ENCODE measurements at places on chromosomes 3 and 15.

GRCh38 chr3:27910456-27910855 lies 188.3 kb upstream of the EOMES start:
- DNase-seq, result no peak

DNA sequence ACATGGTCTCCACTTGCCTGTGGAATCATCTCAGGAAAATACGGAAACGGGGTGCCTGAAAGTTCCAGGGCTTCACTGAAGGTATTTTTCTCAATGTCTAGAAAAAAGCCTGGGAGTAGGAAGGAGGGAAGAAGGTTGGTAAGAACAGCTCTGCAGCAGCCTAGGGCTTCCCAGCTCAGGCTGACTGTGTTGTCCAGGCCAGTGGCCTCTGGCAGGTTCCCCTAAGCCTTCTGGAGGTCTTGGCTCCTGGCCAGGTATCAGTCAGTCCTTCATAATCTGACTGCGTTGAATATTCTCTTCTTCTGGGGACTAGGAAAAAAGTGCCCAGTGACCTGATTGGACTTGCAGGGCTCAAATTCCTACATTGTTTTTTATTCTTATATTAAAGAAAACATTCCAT lies 38.6 kb downstream of the SSR3 start:
- no peak for DNase-seq

DNA sequence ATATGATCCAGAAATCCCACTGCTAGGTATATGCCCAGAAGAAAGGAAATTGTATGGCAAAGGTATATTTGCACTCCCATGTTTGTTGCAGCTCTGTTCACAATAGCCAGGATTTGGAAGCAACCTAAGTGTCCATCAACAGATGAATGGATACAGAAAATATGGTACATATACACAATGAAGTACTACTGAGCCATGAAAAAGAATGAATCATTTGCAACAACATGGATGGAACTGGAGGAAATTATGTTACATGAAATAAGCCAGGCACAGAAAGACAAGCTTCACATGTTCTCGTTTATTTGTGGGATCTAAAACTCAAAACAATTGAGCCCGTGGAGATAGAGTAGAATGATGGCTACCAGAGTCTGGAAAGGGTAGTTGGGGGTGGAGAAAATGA lies 55.5 kb upstream of the BDH1 start:
- DNase-seq, result no peak

DNA sequence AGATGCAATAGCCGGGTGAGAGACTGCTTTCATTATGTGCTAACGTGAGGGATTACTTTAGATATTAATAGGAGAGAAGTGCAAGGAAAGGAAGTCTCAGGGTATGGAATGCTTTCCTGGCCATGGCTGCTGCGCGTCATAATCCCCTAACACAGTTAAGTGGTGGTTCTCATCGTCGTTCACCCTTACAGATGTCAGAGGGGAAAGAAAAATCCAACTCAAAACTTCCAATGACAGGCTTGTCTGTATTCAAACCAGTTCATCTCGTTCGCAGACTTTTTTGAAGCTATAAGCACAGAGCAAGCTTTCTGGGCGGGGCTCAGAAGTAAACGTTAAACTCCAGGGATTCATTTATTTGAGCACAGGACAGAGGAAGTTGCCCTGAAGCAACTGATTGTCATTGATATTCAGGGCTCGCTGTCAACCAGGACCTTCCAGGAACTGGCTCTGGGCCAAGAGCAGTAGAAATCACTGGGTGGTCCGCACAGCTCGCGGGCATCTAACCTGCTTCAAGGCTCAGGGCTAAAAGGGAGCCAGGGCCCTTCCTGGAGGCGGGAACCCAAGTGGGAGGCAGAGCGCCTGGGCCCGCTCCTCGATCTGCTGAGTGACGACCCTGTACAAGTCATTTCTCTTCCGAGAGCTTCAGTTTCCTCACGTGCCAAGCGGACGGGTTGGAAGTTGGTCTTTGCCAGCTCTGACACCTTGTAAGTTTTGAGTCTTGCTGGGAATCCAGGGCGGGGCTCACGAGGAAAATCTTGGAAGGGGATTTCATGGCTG lies 1.1 kb upstream of the LPP start:
- DNase-seq, result no peak

GRCh38 chr15:77035999-77036471 lies 34.9 kb downstream of the TSPAN3 start:
- DNase-seq, result no peak

- no peak for DNase-seq
These were observed 23.8 kb downstream of the STIMATE start for GRCh38 chr3:52873433-52874159.

DNA sequence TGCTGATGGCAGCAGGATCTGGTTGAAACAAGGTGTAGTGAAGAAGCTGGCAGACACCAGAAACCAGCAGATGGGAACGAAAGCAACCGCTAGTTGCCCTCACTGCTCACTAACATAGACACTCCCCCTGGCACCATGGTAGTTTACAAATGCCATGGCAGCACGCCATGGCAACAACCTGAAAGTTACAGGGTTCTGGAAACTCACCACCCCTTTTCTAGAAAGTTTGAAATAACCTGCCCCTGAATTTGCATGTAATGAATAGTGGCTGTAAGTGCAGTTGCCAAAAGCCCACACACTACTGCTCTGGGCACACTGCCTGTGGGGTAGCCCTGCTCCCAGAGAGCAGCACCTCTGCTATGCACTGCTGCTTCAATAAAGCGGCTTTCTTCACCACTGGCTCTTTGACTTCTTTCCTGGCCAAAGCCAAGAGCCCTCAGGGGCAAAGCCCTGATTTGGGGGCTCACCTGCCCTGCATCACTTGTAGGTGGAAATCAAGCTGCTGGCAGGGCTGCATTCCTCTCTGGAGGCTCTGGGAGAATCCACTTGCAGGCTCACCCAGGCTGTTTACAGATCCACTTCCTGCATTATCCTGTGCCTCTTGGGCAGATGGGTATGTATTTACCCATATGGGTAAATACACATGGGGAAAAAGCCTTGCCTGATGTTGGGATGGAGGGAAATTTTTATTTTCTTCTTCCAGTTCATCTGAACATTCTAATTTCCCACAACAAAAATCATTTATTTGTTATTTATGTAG lies 2.0 kb upstream of the GP9 start:
- no peak for DNase-seq

DNA sequence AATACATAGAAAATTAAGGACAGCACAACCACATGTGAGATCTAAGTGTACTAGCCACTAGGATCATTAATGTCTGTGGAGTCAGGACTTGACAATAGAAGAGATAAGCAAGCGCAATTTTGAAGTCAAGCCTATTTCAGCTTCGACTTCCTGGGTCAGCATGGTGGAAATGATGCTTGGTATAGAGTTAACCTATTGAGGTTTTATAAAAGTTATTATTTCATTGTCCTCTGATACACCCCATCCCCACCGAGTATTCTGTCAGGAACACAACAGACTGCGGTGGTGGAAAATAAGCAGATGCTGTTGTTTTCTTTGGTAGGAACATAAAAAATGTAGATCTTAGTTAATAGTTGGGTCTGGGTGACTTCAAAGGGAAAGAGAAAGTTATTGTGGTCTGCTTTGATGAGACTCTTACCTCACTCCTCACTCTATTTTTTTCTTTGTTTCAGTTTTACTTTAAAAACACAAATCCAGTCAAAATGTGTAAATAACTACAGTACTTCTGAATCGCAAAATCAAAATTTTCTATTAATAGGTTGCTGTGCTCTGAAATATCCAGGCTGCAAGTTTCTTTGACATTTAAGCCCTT lies 82.1 kb downstream of the IL5RA start:
- no peak for DNase-seq

- no peak for DNase-seq
These were observed 101.7 kb upstream of the MANF start for GRCh38 chr3:51283421-51283820.

- DNase-seq, result no peak
These were observed 64.0 kb downstream of the RGMA start for GRCh38 chr15:93024716-93025624.

DNA sequence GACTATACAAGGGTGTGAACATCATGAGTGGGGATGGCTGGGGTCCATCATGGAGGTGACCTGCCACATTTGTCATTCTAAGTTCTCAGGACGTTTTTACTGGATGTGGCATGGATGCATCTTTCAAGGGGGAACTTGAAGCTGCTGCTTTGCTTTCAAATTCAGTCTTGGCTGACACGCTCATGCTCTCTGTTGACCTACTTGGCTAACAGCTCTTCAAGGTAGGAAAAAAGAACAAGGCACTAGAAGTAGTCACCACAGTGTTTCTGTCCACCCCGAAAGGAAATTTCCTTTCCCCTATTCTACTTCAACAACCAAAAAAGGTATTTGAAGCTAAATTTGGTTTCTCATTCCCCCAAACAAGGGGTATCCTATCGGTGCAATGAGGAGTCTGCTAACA lies 15.0 kb downstream of the STIMATE start:
- no peak for DNase-seq

GRCh38 chr3:111690242-111690641 lies 95.1 kb upstream of the ZBED2 start:
- no peak for DNase-seq

DNA sequence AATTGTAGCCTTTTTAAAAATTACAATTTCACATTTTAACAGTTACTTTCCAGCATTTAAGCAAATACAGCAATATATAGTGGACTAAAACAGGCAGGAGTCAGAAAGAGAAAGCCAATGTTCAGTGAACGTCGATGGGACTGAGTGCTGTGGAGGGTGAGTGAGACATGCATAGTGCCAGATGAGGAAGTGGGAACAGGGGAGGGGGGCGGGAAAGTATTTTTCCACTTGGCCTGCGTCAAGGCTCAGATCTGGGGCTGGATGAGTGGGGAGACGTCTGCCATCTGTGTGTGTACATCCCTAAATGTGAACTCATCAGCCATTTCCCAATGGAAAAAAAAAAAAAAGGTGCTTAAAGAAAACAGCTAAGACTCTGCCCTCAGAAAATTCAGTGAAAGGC lies 19.2 kb upstream of the RAD18 start:
- no peak for DNase-seq

DNA sequence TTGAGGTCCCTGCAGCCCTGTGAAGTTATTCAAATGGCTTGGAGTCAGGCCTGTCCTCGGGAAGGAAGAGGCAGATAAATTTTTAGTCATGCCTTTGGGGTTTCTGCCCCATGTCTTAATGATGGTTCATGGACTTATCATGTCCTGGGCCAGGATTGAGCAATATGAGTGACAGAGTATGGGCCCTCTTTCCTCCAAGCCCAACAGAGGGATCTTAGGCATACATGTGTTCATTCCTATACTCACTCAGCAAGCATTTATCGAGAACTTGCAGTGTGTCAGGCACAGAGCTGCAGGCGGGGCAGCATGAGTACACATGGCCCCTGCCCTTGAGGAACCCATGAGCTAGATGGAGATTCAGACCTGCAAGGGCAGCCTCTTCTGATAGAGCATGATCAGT lies 6.2 kb downstream of the ESYT3 start:
- no peak for DNase-seq

DNA sequence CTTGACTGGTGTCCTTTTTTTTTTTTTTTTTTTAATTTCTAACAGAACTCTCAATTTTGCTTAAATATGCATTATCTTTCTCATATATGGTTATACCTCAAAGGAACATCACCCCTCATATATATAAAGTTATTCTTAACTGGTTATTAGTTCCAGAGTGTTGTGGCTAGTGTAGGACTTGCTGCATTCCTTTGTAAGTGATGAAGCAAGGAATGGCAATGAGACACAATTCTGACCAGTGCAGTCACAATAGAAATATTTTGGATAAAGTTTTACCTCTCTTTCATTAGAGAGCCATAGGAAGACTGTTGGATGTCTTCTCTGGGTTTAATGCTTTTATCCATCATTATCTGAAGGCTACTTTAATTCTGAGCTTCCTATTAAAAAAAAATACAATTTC lies 75.5 kb upstream of the CBLB start:
- no peak for DNase-seq

GRCh38 chr3:183519891-183520290 lies 35.6 kb downstream of the KLHL6 start:
- no peak for DNase-seq

DNA sequence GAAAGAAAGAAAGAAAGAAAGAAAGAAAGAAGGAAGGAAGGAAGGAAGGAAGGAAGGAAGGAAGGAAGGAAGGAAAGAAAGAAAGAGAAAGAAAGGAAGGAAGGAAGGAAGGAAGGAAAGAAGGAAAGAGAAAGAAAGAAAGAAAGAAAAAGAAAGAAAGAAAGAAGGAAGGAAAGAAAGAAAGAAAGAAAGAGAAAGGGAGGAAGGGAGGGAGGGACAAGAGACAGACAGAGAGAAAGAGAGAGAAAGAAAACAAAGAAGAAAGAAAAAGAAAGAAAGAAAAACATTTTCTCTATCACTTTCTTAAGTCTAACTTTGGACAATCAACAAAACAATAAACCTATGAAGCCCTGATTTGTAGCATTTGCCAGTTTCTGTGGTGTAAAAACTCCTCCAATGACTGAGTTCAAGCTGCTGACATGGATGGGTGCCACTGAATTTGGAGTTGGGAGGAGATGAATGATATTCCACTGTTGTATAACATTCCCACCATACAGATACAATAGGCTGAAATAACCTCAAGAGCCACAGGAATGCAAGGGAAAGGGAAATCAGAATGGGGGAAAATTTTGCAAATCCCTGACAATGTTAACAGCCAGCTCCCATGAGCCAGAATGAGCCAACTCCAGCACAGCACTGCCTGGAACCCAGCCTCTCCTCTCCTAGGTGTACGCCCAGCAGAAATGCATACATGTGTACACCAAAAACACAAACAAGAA lies 15.0 kb upstream of the RTP3 start:
- no peak for DNase-seq

GRCh38 chr3:159910991-159911663 lies 77.5 kb upstream of the IL12A start:
- no peak for DNase-seq

GRCh38 chr3:151383956-151384355 lies 597 bp downstream of the P2RY12 start:
- no peak for DNase-seq

GRCh38 chr3:170602556-170602955 lies 16.7 kb upstream of the SLC7A14 start:
- DNase-seq, result no peak

DNA sequence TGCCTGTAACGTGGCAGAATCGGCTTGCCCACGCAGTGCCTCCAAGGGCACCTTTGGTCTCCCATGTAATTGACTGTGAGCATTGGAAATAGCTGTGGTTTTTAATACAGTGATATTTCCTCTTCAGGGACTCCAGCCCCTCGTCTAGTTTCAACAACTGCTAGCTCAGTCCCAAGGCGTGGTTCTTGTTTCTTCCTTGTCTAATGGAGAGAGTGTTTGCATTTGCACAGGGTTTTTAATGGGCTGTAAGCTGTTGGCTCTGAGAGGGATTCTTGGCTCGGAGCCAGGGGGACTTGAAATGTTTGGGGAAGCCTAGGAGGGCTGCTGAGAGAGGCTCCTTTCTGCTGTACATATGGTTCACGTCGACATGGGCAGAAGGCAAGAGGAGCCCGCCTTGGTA lies 86.2 kb downstream of the THSD4 start:
- no peak for DNase-seq

- DNase-seq, result no peak
These were observed 37.6 kb upstream of the SLC22A13 start for GRCh38 chr3:38227989-38228388.
